ENCODE measurements at places on chromosomes 2 and 18.

DNA sequence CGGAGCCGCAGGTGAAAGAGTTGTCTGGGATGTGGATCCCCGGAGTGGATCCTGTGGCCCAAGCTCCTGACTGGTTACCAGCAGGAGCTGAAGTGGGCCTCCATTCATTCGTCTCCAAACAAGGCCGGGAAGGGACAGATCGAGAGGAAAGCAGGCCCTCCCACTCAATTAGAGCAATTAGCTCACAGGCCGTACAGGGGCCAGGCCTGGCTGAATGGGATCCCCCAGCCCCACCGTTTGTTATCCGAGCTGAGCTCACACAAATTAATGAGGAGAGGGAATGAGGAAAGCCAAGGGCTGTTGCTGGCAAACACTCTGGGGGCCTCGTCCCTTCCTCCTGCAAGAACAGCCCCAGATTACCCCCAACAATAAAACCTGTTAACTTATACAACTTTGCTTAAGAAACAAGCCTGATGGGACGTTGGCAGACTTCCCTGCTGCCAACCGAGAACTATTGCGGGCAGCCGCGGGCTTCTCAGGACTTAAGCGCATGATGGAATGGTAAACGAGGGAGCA is 338.0 kb downstream of the BCL11A start:
- DNase-seq: no peak

DNA sequence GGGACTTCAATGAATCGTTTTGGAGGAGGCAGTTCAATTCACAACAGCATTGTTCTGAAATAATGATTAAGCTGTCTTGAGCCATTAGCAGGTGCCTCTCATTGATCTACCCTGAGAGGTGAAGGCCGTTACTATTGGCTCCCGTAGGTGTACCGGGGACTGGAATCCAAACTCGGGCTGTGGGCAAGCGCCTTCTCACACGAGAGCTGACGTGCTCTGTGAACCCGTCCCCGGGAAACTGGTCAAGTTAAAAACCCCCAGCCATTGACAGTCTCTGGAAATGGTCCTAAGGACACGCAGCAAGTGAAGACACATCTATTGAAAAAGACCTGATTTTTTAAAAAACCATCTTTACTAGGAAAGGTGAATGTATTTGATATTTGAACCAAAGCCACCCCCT is 8.1 kb upstream of the NFATC1 start:
- DNase-seq: no peak

- DNase-seq: peak; percentile 61
These were observed 1487.0 kb downstream of the LRP1B start for GRCh38 chr2:140643761-140644187.

- DNase-seq: no peak
These were observed 162.1 kb upstream of the SH3BP4 start for GRCh38 chr2:234789556-234790325.

GRCh38 chr2:97698530-97698929 is 14.8 kb upstream of the ZAP70 start:
- no peak for DNase-seq

GRCh38 chr18:77896586-77897252 is 647.1 kb downstream of the GALR1 start:
- no peak for DNase-seq

DNA sequence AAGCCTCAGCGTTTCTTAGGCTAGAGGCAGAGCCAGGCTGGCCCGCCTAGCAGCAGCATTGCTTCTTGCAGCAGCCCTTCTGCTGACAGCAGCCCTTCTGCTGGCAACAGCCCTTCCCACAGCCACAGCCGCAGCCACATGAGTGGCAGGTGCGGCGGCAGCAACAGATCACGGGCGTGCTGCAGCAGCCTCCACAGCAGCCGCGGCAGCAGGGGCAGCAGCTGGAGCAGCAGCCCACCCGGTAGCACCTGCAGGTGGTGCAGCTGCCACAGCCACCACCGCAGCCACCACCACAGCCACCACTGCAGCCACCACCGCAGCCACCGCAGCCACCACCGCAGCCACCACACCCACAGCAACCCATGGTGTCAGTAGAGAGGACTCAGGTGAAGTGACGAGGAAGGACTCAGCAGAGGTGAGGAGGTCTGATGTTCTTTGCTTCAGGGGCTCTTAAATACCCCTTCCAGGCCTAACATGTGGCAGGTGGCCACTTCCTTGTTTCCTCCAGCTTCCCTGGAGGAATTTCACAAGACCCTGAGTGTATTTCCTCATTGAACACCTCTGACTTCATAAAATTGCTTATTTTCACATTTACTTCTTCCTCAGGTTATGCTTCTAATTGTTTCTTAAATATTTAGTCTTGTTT is at the start of gene SCYGR6:
SCYGR6 (minus strand) TSS at position 364 of the 646 bp plus-strand sequence; CDS start at position 364, 0 bp downstream.
- no peak for DNase-seq

GRCh38 chr2:148813603-148814065 is 61.4 kb upstream of the KIF5C start:
- no peak for DNase-seq
